ENCODE measurements at places on chromosomes 16 and 17.

DNA sequence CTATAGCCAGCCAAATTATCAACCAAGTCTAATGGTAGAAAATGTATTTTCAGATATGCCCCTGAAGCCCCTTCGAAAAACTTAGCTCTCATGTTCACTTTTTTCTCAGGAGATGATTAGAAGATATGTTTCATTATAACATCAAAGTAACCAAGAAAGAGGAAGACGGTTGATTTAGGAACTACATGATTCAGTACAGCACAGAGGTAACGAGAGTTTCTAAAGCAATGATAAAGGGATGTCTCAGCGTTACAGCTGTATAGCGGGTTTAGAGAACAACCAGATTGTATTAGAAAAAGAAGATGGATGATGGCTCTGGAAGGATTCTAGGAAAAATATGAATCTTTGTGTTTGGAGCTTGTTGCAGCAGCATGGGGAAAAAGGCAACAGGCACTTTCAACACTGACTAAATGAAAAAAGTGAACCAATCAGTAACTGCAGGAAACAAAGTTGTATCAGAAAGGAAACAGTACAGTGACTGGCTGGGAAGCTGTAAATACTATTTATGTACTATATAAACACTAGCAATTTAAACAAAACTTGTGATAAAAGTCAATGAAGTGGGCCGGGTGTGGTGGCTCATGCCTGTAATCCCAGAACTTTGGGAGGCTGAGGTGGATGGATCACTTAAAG is 21.5 kb downstream of the MBTD1 start:
- no peak for DNase-seq

DNA sequence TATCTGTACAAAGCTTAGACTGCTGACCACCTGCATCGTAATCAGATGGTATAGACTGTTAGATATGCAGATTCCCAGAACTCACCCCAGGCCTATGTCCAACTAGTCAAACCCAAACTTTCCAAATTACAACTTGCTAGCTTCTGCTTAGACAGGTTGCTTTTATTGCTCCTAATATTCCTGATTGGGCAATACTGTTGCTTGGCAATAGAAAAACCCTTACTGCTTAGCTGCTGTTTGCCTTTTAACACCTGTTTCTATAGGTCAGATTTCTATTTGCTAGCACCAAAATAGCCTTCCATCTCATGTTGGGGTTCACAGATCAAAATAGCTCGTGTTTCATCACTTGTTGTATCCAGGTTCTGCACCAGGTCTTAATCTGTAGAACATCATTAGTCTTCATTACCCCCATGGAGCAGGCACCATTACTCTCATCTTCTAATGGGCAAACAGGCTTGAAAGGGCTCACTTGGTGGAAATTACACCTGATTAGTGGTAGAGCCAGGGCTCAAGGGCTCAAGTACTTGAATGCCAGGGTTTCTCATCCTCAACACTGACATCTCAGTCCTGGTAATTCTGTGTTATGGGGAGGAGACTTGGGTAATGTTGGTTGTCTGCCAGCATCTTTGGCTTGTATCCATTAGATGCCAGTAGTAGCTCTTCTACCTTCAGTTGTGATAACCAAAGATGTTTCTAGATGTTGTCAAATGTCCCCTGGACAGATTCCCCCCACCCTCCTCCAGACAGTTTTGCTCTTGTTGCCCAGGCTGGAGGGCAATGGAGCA is 2.7 kb downstream of the ZP2 start:
- DNase-seq = no peak

DNA sequence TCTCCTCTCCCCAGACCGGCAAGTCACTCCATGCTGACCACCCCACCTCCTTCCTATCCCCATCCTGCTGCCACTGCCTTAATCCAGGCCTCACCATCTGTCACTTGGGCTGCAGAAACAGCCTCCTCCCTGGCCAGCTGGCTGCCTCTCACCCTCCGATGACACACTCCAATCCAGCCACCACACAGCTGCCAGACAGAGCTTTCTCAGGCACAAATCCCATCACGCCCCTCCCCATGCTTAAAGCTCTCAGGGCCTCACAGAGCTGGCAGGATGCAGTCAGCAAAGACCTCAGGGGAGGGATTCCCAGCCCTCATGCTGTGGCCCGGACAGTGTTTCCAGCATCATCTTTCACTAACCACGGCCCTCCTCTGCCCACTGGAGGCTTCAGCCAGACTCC is 13.7 kb downstream of the CAMKK1 start:
- DNase-seq = no peak

DNA sequence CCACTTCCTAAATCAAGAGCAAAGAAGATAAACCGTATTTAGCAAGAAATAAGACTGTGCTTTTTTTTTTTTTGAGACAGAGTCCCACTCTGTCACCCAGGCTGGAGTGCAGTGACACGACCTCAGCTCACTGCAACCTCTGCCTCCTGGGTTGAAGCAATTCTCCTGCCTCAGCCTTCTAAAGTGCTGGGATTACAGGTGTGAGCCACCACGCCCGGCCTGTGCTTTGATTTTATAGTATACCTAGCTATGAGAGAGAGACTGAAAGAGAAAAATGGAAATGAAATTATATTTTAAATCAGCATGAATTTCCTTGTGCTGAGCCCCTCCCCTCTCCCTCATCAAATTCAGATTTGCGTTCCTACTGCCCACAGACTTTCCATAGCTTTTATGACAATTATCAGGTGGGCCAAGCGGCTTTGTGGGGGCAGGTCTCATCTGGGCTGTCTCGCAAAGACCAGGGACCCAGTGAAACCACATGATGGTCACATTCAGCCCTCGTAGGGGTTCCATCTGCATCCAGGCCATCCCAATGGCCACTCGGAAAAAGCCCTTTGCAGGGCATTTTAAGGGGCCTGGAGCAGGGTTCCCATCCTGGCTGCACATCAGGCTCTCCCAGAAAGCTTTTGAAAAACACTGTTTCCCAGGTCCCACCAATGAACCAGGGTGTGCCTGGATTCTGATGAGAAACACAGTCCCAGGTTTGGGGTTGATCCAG is 8.5 kb downstream of the CACNG1 start:
- no peak for DNase-seq

GRCh38 chr17:2040942-2041560 is 771 bp upstream of the OVCA2 start:
- no peak for DNase-seq

- no peak for DNase-seq
Measured at GRCh38 chr17:27810211-27810901, 10.0 kb upstream of the NOS2 start.

GRCh38 chr16:49464877-49465504 is 91.4 kb downstream of the C16orf78 start:
- no peak for DNase-seq

- no peak for DNase-seq
Measured at GRCh38 chr16:17283016-17283415, 187.7 kb downstream of the XYLT1 start.

DNA sequence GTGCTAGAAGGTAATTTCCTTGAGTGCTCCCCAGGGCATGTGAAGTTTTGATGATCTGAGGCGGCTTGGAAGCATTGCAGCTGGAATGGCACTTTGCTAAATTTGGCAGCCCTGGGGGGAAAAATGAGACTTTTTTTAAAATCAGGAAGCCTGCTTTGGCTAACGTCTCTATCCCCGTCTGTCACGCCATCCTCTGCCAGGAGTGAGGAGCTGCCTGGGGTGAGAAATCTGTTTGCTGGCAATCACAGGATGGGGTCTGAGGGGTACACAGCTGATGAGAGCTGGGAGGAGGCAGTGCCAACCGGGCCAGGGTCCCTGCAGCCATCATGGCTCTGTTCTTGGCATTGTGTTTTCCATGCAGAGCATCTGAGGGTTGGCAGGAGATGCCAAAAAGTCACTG is 2.0 kb downstream of the ABCC12 start:
- no peak for DNase-seq

GRCh38 chr17:42456223-42457106 is 2.2 kb upstream of the ATP6V0A1 start:
- DNase-seq = no peak

- DNase-seq = no peak
Measured at GRCh38 chr17:18877104-18877645, 19.2 kb downstream of the PRPSAP2 start.
